ENCODE measurements at places on chromosomes 6 and 20.

GRCh38 chr20:50690650-50691572 is at the start of gene RIPOR3:
Gene RIPOR3 (minus strand): TSS chr20:50691542. CDS start chr20:50691128, 414 bp downstream.
- DNase-seq, result no peak

GRCh38 chr20:33370291-33370690 is 31.0 kb downstream of the CDK5RAP1 start:
- peak; percentile 79 for DNase-seq

DNA sequence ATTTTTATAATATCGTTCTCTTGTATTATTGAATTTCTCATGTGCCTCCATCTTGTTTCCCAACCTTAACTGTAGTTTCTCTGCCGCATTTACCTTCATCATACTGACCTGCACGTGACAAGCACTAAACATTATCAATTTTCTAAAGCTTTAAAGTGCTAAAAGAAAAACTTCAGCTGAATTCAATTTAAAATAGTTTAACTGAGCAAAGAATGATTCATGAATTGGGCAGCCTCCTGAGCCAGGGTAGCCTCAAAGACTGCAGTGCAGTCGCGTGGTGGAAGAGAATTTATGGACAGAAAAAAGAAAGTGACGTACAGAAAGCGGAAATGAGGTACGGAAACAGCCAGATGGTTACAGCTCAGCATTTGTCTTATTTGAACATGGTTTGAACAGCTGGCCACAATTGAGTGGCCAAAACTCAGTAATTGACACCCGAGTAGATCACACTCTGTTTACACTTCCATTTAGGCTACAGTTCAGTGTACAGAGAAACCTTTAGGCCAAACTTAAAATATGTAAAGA is 4.2 kb upstream of the ZDHHC14 start:
- no peak for DNase-seq

- no peak for DNase-seq
Measured at GRCh38 chr20:63442100-63442493, 30.4 kb downstream of the KCNQ2 start.

DNA sequence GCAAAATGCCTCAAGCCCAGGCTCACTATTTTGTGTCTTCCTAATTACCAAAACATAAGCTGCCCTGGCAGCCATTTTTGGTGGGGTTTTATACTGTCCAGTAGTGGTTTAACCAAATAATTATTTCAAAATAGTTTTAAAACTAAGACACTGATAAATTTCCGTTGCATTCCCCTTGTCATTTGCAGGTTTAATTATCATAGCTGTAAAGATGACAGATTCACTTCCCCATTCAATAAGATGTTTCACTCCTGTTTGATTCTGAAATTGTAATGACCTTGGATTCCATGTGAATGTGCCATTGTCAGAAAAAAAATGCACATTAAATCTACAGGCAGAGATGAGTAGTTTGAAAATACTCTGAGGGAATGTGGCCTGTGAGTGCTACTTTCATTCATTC is 172.0 kb downstream of the COL9A1 start:
- DNase-seq, result no peak

- no peak for DNase-seq
Measured at GRCh38 chr6:165647041-165647440, 16.0 kb downstream of the PDE10A start.

All from T-helper 1 cell (primary cell).